ENCODE measurements at places on chromosomes 11 and 22.

DNA sequence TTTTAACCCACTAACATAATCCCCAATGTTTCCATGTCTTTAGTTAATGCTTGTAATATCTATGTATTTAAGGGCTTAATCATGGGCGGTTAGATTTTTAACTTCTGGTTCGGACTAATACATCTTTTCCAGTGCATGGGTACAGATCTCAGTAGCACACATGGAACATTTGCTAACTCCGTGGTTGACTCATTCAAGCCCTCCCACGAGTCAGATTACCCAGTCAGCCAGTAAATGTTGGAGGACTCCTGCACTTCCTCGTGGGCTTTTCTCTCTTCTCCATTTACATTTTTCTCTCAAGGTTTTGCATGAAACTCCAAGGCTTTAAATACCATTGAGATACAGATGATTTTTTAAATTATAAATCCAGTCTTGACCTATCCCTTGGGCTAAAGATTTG, 313.9 kb downstream of the ST3GAL4 start:
- DNase-seq = no peak

DNA sequence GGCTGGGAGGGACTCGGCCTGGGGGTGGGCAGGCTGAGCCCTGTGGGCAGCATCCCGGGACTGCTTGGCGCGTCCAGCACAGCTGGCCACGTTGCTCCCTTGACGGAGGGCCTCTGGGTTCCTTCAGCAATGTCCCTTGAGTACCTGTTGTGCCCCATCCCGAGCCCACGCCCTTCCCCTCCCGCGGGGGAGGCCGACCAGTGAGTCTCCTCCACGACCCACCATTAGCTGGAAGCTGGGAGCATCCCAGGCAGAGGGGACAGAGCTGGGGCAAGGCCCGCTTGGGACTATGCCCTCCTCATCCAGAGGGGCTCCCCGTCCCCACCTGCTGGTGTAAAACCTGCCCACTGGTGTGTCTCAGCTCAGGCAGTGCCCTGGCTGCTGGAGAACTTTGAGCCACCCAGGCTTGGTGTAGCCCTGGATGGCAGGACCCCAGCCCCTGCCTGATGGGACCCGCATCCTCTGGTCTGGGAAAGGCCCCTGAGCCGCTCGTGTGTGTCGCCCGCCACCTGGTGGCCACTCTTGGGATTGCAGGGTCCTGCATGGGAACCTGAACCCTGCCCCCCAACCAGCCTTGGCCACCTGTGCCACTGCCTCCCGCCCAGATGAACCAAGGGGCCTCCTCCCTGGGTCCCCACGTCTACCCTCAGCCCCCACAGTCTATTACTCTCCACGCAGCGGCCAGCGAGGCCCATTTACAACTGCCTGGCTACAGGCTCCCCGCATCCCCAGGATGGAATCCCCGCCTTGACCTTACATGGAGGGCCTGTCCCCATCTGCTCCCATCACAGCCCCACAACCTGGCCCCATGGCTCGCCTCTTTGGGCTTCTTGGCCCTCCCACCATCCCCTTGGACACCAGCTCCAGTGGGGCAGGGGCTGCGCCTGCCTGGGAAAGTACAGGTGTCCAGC, 16.6 kb upstream of the ARHGAP8 start:
- DNase-seq = peak; percentile 84

DNA sequence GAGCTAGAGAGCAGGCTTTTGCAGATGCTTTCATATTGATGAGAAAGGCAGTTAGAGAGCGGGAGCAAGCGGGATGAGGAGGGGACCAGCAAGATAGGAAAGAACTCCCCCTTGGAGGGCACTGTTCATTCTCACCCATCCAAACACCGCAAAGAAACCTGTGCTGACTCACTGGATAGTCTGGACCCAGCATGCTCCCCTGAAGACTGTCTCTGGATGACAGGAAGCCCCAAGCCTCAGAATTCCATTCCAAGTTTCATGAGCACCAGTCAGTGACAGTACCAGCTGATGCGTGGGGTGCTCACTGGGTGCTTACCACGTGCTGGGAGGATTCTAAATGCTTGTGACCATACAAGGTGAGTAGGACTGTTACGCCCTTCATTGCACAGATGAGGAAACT, 34.2 kb downstream of the MICAL3 start:
- no peak for DNase-seq

DNA sequence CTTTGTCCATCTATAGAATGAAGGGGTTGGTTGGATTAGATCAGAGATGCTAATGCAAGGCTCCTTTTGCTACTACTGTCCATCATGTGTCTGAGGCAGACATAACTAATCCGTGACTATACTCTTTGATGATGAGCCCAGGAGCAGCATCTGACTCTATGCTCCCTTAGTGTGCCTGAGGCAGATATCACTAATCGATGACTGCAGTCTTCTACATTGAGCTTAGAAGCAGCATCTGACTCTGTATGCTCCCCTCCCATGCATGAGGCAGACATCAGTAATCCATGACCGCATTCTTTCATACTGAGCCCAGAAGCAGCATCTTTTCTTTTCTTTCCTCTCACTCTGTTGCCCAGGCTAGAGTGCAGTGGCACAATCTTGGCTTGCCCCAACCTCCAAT, 4.2 kb downstream of the TCN2 start:
- DNase-seq = no peak

DNA sequence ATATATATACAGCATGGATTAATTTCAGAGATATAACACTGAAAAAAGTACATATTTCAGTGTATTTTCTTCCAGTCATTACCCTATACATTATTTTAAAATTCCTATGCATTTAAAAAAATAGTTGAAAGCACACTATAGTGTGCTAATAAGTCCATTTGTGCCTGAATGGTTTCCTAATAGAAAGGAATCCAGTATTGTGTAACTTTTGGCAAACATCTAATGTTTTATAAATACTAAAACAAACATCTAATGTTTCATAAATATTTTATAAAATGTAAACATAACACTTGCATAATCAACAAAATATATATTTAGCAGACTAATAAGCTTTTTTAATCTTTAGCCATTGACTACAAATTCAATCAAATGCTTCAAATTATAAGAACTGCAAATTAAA, 126.6 kb upstream of the FIBIN start:
- DNase-seq = no peak

Measured in head of caudate nucleus (tissue), 42 donors.